ENCODE measurements at places on chromosomes 7 and 10.

- no peak for DNase-seq
Observed at GRCh38 chr7:102836977-102837376, 75.8 kb upstream of the LRRC17 start.

GRCh38 chr10:70241081-70241480 is 7.9 kb upstream of the PPA1 start:
- DNase-seq = no peak

DNA sequence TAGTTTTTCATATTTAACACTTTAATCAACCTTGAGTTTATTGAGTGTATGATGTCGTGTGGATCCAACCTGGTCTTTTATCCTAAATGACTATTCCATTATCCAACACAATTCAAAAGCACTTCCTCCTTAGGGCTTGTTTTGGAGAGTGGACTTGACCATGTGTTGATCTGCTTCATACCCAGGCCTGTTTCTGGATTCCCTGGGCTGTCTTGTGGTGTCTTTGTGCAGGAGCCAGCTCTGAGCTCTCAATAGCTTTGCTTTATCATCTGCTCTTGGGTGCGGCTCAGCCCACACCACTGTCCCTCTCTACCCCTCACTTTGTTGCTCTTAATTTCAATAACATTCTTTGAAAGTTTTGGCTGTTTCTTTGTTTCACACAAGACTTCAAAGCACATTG is 70.9 kb upstream of the CHST15 start:
- DNase-seq = no peak

GRCh38 chr7:18754766-18755165 is 259.2 kb downstream of the HDAC9 start:
- DNase-seq = no peak

GRCh38 chr10:71834343-71834674 is 16.7 kb downstream of the PSAP start:
- DNase-seq = no peak

- DNase-seq = no peak
Observed at GRCh38 chr10:25902002-25902401, 32.0 kb upstream of the MYO3A start.

GRCh38 chr7:77827999-77828398 is 29.4 kb downstream of the PHTF2 start:
- no peak for DNase-seq

DNA sequence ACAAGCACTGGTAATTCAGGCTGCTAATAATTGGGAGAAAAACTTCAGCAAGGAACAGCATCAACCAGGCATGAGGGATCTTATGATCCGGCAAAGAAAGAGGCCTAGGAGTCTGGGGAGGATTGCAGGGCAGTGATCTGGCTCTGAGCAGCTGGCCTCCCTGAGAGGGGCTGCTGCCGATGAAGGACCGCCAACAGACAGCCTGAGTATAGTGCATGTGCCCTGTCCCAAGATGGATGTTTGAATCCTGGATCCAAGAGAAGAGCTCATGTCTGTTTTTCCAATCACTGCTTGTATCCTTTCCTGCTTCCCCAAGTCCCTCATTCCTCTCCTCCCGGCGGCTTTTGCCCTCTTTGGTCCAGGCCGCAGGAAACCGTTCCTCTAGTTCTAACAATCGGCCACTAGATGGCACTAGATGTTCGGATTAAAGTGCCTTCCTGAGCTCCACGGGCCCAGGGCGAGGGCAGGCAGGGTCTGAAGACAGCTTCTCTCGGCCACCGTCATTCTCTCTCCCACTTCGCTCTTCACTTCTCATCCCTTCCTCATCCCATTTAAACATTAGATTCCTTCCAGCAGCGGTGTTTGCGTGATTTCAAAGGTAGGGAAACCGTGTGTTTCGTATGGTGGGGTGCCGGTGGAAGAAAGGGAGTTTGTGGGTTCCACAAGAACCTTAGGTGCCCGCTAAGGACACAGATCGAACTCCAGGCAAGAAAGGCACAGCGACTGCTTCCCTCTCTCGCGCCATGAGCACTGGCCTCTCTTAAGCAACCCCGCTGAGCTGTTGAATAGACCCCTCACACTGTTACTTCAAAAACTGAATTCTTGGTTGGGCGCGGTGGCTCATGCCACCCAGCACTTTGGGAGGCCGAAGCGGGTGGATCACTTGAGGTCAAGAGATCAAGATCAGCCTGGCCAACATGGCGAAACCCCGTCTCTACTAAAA is 82.4 kb downstream of the ADCYAP1R1 start:
- peak; percentile 48 for DNase-seq

DNA sequence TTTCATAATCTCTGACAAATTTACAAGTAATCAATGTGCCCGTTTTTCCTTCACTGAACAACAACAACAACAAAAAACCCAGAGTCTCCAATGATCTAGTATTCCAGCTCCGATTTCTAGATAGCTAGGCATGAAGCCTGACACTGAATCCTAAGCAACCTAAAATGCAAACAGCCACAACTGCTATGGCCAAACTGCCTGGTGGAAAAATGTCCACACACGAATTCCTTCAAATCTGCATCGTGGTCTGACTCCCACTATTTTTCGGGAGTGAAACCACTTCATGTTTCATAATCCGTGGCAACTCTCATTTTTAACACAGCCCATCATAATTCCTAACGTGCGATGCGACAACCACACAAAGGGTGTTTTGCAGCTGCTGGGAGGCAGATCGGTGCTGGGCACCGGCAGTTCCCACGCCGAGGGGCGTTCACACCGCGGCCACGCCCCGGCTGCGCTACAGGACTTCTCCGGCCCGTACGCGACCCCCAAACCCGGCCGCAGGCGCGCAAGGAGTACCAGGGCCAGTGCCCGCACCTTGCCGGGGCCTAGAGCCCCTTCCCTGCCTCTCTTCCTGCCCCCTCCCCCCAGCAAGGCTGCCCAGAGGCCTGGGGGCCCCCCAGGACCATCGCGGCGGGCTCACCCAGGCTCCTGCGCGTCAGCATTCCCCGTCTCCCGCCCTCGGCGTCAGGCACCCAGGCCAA is 814 bp downstream of the RUFY2 start:
- peak; percentile 14 for DNase-seq

DNA sequence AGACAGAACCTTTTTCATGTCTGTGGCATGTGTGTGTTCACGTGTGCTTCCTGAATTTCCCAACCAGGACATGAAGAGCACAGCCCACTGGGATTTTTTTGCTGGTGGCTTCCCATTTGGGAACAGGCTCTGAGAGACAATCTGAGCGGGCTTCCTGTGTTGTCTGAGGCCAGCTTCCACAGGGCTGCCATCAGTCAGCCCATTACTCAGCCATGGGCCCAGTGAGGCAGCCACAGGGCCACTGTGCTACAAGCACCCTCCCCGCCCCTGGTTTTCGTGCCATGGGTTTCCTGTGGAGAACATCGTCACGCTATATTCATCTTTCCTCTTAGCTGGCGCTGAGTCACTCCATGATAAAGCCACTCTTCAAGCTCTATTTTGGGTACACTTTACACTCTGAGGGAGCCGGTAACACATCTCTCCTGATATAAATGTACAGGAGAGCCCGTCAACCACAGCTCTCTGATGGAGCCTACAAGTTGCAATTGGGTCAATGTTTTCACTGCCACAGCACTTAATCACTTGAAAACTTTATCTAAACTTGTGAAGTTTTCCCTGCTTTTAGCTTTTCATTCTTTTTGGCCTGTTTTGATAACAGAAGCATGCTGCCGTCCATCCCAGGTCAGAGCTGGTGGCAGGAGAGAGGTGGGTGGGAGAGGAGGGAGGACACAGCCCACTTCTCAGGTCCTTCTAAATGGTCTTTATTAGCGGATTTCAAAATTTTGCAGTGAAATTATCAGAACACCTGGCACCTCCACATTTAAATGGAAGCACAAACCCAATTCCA is 96.9 kb downstream of the HIPK2 start:
- DNase-seq = peak; percentile 65

GRCh38 chr10:88918191-88918905 is 34.2 kb downstream of the ACTA2 start:
- DNase-seq = no peak

DNA sequence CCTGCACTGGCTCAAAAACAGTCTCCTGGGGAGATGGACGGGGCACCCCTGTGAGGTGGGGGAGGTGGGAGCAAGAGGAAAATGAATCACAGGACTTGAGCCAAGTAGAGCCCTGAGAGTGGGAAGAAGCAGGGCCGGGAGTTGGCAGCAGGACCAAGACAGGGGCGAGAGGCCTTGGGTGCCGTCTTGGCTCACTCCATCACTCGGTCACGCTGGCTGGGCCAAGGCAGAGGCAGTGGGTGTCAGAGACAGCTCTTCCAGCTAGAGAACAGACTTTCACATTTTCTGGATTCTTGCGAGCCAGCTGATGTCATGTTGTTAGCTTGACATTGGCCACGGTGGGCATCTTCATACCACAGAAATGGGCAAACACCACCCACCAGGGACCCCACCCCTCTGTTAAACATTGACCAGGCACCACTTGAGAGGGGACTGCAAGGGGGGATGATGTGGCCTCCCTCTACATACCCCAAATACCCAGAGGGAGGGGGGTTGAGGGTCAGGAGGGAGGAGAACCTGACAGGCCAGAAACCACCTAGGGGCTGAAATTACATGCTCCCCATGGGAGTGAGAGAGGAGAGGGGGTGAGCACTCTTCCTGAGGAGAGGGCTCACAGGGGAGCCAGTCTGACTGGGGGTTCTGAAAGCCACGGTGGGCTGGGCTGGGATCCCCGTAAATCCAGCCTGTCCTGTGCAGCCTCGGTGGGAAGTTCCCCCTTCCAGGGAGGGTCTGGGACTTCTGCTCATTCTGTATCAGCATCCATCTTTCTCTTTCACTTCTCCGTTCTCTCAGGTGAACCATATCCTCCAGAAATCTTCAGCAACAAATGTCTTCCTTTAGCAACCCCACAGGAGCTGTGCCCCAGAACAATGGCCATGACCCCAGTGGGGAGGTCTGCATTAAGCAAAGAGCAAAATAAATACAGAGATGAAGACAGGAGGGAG is 19.6 kb downstream of the CAMK2B start:
- DNase-seq = no peak

- no peak for DNase-seq
Observed at GRCh38 chr10:5419466-5420094, 7.2 kb downstream of the NET1 start.

- DNase-seq = no peak
Observed at GRCh38 chr7:66627881-66628360, 760 bp upstream of the KCTD7 start.

DNA sequence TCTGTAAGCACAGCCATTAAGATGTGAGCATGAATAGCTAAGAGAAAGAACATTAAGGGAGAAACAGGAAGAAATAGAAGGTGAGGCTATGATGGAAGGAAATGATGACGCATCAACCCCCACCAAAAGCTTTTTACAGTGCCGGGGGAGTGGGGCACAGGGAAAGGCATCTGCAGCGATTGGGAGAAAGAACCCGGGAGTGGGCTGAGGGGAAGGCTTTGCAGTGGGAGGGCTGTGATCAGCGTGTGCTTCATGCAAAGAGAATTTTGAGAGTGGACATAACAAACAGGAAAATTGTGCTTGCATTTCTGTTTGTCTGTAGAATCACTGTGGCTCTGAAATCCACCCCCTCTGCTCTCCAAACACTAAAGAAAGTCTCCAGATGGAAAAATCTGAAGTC is 250.8 kb downstream of the KCNMA1 start:
- DNase-seq = no peak

GRCh38 chr7:140595468-140596092 is 45.0 kb downstream of the DENND2A start:
- no peak for DNase-seq

DNA sequence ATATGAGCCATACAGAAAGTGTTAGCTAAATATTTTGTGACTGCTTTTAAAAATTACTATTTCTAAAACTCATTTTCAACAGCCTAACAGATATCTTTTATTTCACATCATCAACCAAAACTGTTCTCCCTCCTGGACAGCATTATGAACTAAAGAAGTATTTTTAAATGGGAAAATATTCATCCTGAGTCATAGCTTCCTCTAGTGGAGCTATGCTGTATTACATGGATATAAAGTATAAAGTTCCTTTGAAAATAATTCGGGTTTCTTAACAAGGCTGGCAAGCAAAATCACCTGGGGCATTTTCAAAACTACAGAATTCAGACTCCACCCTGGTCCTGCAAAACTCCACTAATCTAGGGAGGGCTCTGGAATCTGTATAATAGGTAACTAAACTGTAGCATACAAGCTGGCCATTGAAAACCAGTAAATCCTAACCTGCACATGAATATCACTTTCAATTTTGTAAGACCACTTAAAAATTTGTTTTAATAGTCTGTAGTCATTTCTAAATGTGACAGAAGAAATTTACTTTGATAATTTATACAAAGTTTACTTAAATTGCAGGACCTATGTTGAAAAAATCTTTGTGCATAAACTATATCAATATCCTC is 53.5 kb downstream of the SCIN start:
- DNase-seq = no peak

DNA sequence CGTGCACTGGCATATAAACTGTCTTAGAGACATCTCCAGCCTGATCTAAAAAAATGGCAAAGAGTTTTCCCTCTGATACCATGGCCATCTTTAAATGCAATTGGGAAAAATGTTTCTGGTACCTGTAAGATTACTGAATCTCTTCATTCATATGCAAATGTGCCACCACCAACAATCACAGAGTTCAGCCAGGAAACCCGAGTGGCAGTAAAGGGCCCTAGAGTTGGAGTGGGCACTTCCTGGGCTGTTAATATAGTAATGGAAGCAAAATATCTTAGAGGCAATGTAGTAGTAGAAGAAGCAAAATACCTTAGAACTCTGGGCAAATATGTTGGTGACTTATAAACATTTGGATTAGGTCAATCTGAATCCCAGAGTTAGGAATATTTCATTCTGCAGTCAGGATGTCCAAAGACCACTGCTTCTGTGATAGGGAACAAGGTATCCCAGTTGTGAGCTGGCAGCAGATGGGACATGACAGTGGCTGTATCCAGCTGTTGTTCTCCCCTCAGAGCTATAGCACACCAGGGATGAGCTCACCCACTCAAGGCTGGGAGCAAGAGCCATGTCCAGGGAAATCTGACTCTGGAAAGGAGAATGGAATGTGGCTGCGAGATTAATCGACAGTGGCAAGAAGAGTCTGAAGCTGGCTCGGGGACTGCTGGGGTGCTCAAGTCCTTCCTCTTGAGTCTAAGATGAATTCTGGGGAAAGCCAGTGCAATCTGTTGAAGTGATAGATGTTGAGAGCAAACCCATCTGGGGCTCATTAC is 332.1 kb downstream of the PHTF2 start:
- no peak for DNase-seq

DNA sequence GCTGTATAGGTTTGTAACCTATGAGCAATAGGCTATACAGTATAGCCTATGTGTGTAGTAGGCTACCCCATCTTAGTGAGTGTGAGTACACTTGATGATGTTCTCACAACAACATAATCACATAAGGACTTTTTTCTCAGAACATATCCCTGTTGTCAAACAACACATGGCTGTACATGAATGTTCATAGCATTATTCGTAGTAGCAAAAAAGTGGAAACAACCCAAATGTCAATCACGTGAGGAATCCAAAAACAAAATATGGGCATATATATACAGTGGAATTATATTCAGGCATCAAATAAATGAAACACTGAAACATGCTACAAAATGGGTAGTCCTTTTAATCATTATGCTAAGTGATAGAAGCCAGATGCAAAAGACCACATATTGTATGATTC is 31.1 kb downstream of the CCDC172 start:
- no peak for DNase-seq
